Motor neuron (in vitro differentiated cells): ENCODE measurements at places on chromosomes 3 and 15. TPM values are rescaled to one million over a fixed set of nuclear protein-coding genes. Genes with fewer than 3 reads are reported as not detected.

RBP2 gene
- 0.73 and 1.2 TPM in 2 replicates for total RNA-seq

IL5RA gene
- total RNA-seq: 0.09 and 0.31 TPM in 2 replicates

THPO gene
- total RNA-seq: 0.56 and 10.3 TPM in 2 replicates

ANKUB1 gene
- 0.68 and 1.00 TPM in 2 replicates for total RNA-seq

CTXND1 gene
- total RNA-seq: 0.57 and 0.97 TPM in 2 replicates
